Activated CD8-positive, alpha-beta T cell treated with anti-CD3 and anti-CD28 coated beads for 36 hours (primary cell): ENCODE measurements at places on chromosomes 5 and 9. TPM values are rescaled to one million over a fixed set of nuclear protein-coding genes. Genes with fewer than 3 reads are reported as not detected.
A peak's percentile ranks its signal among the peaks of the same experiment; 100 is the strongest.

Gene SH3RF2
- total RNA-seq, result not detected

Gene LCNL1
- not detected for total RNA-seq

Gene FGD3
- 41.6 TPM for total RNA-seq

DNA sequence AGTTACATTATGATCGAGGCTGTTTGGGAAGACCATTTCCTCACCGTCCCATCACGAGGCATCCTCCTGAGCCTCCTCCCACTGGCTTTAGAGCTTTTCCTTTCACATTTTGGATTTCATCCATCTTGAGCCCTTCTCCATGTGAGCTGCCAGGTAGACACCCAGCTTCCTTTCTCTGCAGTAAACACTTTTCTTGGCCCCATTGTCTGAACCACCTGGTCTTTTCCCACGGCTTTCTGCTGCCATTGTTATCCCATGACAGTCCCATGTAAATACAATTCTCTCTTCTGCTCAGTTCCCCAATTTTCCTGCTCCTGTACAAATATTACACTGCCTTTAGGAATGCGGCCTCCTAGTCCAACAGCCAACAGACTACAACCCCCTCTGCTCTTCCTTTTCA is 24.1 kb downstream of the UBE2QL1 start:
- DNase-seq, result no peak
- H3K27me3 ChIP-seq, result peaks cover 21% of the 10 kb centered on the region
- H3K4me3 ChIP-seq, result no peak overlapping the region
- H3K27ac ChIP-seq, result no peak overlapping the region
- H3K36me3 ChIP-seq, result no peaks in the 10 kb centered on the region
- H3K4me1 ChIP-seq, result no peaks in the 10 kb centered on the region

- no peak overlapping the region for H3K27ac ChIP-seq
- no peaks in the 10 kb centered on the region for H3K36me3 ChIP-seq
- peaks cover 16% of the 10 kb centered on the region for H3K27me3 ChIP-seq
- H3K4me3 ChIP-seq, result no peak overlapping the region
Measured at GRCh38 chr9:69678843-69679538, 6.8 kb upstream of the APBA1 start.

- no peaks in the 10 kb centered on the region for H3K4me1 ChIP-seq
- H3K4me3 ChIP-seq, result no peak overlapping the region
- H3K36me3 ChIP-seq, result no peaks in the 10 kb centered on the region
- no peak for DNase-seq
- no peak overlapping the region for H3K27ac ChIP-seq
- H3K27me3 ChIP-seq, result peaks cover 6% of the 10 kb centered on the region
Measured at GRCh38 chr9:99350461-99350860, 128.4 kb downstream of the SEC61B start.

DNA sequence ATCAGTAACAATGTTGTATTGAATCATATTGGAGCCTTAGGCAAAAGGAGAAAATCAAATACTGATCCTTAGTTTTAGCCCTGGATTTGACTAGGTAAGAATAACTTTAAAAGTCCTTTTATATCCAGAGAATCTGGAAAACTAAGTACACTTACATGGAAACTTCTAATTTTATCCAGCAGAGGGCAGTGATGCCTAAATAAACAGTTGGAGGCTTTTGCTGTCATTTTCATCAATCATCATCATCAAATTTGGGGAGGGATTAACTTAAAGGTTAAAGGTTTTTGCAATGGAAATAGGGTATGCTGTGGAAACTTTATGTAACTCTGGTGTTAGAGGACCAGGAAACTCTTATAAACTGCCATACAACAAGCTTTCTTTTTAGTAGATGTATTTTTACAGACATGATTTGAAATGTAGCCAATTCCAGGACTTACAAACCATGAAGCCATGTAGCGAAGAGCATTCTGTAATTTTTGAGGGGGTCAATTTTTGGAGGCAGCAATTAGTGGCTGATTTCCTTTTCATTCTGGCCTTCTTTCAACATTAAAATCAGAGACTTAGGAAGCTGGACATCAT is 112.7 kb downstream of the OSTF1 start:
- peak; percentile 19 for DNase-seq
- H3K27ac ChIP-seq, result peak overlapping the region; percentile 36
- no peak overlapping the region for H3K4me3 ChIP-seq
- H3K27me3 ChIP-seq, result no peaks in the 10 kb centered on the region
- peaks cover 6% of the 10 kb centered on the region for H3K4me1 ChIP-seq
- no peaks in the 10 kb centered on the region for H3K36me3 ChIP-seq

GRCh38 chr9:3049636-3050035 is 205.7 kb upstream of the PUM3 start:
- no peaks in the 10 kb centered on the region for H3K36me3 ChIP-seq
- H3K4me1 ChIP-seq, result no peaks in the 10 kb centered on the region
- H3K27me3 ChIP-seq, result peaks cover 7% of the 10 kb centered on the region
- no peak overlapping the region for H3K4me3 ChIP-seq
- no peak overlapping the region for H3K27ac ChIP-seq

- H3K36me3 ChIP-seq, result peaks cover 25% of the 10 kb centered on the region
- peak within 1 kb of the TSS; percentile 96 for H3K27ac ChIP-seq
- H3K4me1 ChIP-seq, result peaks cover 41% of the 10 kb centered on the region
- no peaks in the 10 kb centered on the region for H3K27me3 ChIP-seq
- peak within 1 kb of the TSS; percentile 85 for H3K4me3 ChIP-seq
Measured at GRCh38 chr9:35650341-35651158, at the start of gene SIT1. TSS of gene SIT1 (minus strand) at chr9:35650931. CDS start at chr9:35650853, 78 bp downstream.

DNA sequence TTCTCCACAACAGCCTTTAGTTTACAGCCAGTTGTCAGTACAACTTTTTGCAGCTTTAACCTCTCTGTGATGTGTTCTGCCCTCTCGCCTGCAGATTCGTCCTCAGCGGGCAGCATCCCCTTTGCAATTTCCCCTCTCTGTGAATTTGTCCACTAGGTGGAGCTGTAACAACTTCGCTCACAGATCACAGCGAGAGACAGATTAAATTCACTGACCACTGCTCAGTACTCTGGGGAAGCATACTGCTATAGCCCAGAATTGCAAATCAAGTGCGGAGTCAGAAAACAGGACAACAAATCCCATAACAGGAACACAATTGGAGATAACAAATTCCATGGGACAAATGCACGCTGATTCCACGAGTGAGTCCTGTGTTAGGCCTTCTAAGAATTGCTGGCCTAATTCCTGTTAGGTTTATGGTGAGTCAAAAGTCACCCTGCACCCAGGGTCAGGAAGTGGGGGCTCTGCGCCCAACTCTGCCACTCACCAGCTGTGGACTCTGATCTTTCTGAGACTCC is 2124.9 kb downstream of the MAT2B start:
- H3K27me3 ChIP-seq, result no peaks in the 10 kb centered on the region
- no peaks in the 10 kb centered on the region for H3K4me1 ChIP-seq
- H3K27ac ChIP-seq, result no peak overlapping the region
- peak; percentile 13 for DNase-seq
- H3K4me3 ChIP-seq, result no peak overlapping the region

DNA sequence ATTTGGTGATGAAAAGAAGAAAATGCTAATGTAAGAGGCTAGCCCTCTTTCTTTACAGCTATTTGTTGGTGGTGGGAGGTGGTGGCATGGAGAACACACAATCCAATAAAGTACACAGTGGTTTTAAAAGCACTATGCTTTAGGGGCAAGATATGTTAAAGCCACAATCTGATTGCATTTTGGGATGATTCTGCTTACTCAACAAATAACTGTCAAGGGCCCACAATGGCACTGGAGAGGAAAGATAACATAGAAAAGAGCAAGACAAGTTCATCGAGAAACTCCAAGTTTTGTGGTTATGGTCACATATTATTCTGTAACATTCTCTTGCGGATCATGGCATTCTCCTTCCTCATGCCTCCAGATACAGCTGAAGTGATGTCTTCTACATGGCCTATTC is 38.8 kb downstream of the OTP start:
- no peak overlapping the region for H3K27ac ChIP-seq
- peaks cover 37% of the 10 kb centered on the region for H3K27me3 ChIP-seq
- H3K4me1 ChIP-seq, result no peaks in the 10 kb centered on the region
- no peak for DNase-seq

GRCh38 chr5:77379558-77380061 is 112.5 kb downstream of the WDR41 start:
- peak; percentile 74 for DNase-seq
- no peaks in the 10 kb centered on the region for H3K36me3 ChIP-seq
- peak overlapping the region; percentile 68 for H3K27ac ChIP-seq
- peaks cover 26% of the 10 kb centered on the region for H3K4me1 ChIP-seq

DNA sequence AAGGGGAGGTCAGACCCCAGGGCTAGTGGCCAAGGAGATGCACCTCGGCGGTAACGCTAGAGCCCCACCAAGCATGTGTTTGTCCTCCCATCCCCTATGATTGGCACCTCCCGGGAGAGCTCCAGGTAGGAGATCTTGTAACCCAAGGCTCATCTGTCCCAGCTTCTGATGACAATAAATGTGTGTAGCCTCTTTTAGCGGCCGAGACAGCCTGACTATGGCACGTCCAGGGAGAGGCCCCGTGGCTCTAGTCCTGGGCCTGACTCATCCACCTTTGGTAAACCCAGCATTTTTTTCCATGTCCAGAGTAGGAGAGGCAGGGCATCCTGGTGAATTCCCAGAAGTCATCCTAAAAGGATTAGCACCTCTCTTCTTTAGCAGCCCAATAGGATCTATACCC is 39.2 kb downstream of the IRF1 start:
- no peak for DNase-seq
- H3K27me3 ChIP-seq, result no peaks in the 10 kb centered on the region
- H3K36me3 ChIP-seq, result peaks cover 57% of the 10 kb centered on the region
- peaks cover 64% of the 10 kb centered on the region for H3K4me1 ChIP-seq

DNA sequence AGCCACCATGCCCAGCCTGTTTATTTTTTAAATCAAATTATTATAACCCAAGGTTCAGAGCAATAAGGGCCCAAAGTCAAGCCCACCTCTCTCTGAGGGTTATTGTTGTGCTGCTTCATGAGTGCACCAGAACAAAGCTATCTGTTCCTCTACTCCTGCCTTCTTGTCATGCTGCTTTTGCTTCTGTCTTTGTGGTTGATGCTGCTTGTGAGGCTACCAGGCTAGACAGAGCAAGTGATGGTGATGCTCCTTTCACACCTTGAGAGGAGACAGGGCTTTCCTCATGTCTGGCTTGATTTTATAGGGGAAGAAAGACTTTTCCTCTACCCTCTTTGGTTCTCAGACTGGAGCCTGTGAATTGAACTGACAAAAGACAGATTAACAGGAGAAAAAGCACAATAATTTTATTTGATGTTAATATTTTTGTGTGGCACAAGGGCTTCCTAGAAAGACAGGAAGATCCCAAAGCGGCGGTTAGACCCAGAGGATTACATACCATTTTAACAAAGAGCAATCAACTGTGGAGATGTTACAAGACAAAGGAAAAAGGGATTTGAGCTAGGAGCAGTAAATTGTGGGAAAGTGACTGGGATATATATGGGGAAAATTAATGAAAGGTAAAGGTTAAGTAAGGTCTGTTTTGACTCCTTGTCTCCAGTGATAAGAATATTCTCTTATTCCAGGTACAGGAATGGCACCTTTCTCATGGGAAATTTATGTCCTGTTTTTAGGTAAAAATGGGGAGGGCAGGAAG is 4.4 kb upstream of the CD180 start:
- peaks cover 72% of the 10 kb centered on the region for H3K4me1 ChIP-seq
- no peak overlapping the region for H3K27ac ChIP-seq
- H3K27me3 ChIP-seq, result no peaks in the 10 kb centered on the region
- no peak for DNase-seq
- no peak overlapping the region for H3K4me3 ChIP-seq
- peaks cover 4% of the 10 kb centered on the region for H3K36me3 ChIP-seq

- no peaks in the 10 kb centered on the region for H3K36me3 ChIP-seq
- no peak overlapping the region for H3K4me3 ChIP-seq
- no peaks in the 10 kb centered on the region for H3K4me1 ChIP-seq
- DNase-seq, result no peak
Measured at GRCh38 chr5:20434786-20435185, 446.8 kb upstream of the CDH18 start.

DNA sequence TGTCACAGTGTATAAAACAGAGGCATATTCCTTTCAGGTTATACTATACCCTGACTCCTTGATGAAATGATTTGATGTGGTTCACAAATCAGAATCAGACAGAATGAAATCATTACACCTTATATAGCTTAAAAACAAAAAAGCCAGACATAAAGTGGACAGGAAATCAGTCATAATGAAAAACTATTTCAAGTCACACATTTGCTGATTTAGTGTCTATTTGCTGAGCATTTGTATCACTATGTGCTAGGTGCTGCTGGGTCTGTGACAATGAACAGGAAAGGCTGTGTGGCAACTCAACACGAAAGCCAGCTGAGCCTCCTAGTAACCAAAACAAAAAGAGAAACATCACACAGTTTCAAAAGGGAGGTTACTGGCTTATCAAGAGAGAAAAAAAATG is 194.0 kb downstream of the EFNA5 start:
- peak; percentile 36 for DNase-seq
- no peak overlapping the region for H3K4me3 ChIP-seq
- no peaks in the 10 kb centered on the region for H3K36me3 ChIP-seq
- peaks cover 5% of the 10 kb centered on the region for H3K27me3 ChIP-seq
- peaks cover 3% of the 10 kb centered on the region for H3K4me1 ChIP-seq
- H3K27ac ChIP-seq, result peak overlapping the region; percentile 65

DNA sequence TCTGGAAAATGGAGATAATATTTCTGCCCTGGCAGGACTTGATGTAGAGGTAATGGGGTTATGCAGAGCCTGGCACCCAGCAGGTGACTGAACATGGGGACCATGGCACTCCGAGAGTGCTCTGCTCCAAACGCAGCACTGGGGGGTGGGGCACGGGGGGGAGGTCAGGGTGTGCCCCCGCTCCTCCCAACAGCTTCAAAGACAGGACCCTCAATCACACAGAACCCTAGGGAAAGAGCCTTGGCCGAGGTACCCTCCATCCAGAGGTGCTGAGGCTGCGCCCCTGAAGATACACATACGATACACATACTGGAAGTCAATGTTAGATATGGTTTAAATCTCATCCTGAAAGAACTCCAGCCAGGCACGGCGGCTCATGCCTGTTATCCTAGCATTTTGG is 26.6 kb upstream of the CEP72 start:
- no peak overlapping the region for H3K27ac ChIP-seq
- H3K36me3 ChIP-seq, result no peaks in the 10 kb centered on the region
- H3K4me1 ChIP-seq, result peaks cover 6% of the 10 kb centered on the region
- H3K27me3 ChIP-seq, result peaks cover 23% of the 10 kb centered on the region
- DNase-seq, result no peak

DNA sequence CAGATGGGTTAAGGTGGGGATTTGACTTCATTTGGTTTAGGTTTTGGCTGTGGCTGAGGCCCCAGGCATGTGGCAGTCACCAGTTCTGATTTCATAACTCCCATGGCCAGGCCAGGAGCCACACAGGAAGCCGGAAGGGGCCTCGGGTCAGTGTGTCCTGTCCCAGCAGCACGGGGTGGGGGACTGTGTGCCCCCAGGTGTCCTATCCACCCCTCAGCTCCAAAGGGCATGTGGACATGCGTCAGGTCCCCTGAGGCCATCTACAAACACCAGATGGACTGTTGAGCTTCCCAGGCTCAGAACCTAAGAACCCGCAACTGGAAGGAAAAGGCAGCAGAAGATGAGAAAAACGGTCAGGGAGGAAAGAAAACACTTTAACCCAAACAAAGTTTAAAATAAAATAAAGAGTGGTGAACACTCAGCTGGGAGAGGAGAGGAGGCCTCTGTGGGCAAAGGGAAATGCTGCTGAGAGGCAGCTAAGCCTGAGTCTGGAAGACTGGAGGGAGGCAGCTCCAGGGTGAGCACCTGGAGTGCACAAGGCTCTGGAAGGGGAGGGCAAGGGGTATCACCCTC is 260.8 kb downstream of the AUH start:
- DNase-seq, result peak; percentile 17
- H3K27ac ChIP-seq, result peak overlapping the region; percentile 95
- H3K36me3 ChIP-seq, result peaks cover 5% of the 10 kb centered on the region
- H3K4me1 ChIP-seq, result peaks cover 58% of the 10 kb centered on the region
- H3K27me3 ChIP-seq, result peaks cover 3% of the 10 kb centered on the region
- H3K4me3 ChIP-seq, result peak overlapping the region; percentile 79
